ENCODE measurements at places on chromosomes 7 and 10.

GRCh38 chr10:31769564-31769963 lies 159.1 kb downstream of the ARHGAP12 start:
- DNase-seq = no peak

GRCh38 chr10:103550229-103550628 lies 56.7 kb downstream of the NEURL1 start:
- DNase-seq = no peak

- no peak for DNase-seq
Observed at GRCh38 chr10:86443069-86443468, 76.5 kb upstream of the GRID1 start.

DNA sequence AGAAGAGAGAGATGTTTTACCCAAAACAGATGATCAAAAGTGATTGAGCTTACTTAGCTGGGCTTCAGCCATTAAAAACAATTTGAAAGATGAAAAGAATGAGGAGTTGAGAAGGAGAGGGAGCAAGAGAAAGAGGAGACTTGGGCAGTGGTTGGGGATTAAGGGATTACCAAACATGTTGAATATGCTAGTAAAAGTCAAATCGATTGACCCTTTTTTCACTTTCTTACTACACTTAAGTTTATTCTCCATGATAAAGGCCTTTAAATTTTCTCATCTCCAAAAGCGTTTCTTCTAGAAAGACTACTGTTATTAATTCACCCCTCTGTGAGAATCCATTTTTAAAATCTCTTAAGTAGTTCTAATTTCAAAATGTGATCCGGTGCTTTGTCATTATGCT lies 1254.0 kb upstream of the PHF14 start:
- DNase-seq = no peak

DNA sequence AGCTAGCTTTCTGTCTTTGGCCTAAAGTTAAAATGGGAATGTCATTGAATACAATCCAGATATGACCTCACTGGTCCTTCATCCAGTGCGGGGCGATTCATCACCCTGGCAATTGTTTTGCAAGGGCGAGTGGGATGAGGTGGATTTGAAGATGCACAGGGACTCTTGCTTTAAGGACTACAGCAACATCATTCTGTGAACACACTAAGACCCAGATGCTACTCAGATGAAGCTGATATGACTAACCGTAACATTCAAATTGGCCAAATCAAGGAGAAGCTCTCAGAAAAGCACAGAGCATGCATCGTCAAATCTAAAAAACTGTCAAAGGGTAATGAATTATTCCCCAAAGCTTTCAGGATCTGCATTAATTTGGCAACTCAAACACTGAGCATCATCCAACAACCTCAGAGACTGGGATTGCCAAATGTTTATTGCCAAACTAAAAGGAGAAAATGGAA lies 12.8 kb downstream of the CPA1 start:
- DNase-seq = no peak

DNA sequence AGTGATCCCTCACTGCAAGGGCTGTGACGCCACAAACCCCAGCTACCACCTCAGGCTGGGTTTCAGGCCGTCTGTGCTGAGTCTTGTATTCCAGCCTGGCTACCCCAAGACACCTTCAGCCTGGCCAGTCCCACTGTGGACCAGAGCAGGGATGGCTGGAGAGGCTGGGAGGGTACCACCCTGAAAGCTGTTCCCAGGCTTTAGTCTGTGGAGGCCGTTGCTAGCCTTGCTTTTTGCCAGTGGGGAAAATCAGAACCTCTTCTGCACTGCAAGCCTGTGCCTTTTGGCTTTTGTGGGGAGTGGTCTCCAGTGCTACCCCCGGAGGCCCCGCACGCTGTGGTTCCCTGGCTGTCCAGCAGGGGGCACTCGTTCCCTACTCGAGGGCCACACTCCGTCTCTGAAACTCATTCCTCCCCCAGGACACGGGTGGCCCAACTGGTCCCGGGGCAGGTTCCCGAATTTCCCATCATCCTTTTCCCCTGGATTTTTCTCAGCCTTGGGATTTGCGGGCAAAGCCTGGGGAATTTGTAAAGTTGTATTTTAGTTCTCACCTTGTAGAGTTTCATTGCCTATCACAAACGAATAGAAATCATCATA lies 128.4 kb upstream of the BTBD16 start:
- DNase-seq = peak; percentile 73

- no peak for DNase-seq
Observed at GRCh38 chr7:35856175-35856574, 55.3 kb downstream of the SEPTIN7 start.

Measured in neural crest cell (in vitro differentiated cells).